ENCODE measurements at places on chromosomes 13 and 19. TPM values are rescaled to one million over a fixed set of nuclear protein-coding genes. Genes with fewer than 3 reads are reported as not detected.

The FFAR2 gene
- 0.55 TPM for total RNA-seq

DNA sequence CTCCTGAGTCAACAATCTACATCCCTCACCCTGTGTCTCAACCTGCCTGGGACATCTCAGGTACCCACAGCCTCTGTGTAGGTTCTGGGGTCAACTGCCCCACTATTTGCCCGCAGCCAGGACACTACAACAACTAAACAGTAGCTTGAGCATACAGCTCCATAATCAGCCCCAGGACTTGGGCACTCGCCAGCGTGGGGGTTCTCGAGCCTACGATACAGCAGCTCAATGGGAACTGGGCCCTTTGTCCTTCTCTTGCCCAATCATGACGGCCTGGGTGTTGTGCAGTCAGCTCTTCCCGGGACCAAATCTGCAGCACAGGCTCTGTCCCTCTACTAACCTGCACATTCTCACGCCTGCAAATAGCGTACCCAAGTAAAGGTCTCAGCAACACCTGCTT, 1.3 kb downstream of the ZNF180 start:
- no peak for DNase-seq

GRCh38 chr13:32849369-32849768, 166.9 kb upstream of the KL start:
- DNase-seq = no peak

DNA sequence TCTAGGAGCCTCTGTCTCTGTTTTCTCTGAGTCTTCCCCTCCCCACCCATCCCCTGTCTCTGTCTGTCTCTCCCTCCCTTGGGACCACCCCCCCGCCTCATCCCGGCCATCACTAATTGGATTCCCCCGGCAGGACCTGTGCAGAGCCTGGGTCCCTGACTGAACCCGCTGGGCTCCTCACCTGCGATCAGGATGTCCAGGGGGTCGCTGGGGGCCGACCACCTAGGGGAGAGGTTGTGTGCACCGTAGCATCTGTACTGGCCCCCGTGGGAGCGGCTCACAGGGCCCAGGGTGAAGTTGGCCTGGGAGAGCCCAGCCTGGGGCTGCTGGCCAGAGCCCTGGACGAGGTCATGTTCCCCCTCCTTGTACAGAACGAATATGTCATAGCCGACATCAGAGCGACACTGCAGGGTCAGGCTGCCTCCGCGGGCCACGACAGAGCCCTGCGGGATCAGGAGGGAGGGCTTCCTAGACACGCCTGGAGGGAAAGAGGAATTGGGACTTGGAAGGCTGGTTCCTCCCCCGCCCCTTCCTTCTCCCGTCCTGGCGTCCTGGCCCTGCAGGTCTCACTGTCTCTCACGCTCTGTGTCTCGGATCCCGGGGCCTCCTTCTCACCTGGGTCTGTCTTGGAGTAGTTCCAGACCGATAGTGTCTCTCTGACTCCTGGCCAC, 1.8 kb downstream of the LILRB5 start:
- DNase-seq = no peak

- no peak for DNase-seq
Observed at GRCh38 chr13:51419001-51419636, 33.7 kb downstream of the INTS6 start.

DNA sequence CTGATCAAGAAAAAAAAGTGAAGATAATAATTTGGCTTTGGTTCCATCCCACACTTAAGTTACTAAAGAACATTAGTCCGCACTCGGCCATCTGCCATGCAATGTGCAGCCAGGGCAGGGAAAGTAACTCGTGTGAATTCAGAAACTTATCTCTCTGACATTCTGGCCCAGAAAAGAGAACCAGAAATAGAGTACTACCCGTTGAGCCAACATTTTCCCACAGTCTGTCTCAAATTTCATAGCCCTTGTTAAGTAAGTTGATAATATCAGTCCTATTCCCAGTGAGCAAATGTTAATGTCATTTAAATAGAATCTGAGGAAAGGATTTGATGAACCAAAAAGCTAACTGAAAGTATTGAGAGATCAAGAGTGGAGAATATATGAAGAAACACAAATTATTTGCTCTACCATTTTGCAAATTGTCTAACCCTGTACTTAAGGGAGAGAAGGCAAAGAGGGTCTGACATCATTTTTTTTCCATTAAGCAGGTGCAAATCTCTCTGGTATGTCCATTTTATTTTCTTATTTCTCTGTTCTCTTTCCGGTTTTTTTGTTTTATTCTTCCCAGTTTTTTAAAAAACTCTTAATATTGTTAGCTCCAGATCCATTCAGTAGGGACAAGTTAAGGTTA, 156.3 kb downstream of the NDFIP2 start:
- DNase-seq = no peak

DNA sequence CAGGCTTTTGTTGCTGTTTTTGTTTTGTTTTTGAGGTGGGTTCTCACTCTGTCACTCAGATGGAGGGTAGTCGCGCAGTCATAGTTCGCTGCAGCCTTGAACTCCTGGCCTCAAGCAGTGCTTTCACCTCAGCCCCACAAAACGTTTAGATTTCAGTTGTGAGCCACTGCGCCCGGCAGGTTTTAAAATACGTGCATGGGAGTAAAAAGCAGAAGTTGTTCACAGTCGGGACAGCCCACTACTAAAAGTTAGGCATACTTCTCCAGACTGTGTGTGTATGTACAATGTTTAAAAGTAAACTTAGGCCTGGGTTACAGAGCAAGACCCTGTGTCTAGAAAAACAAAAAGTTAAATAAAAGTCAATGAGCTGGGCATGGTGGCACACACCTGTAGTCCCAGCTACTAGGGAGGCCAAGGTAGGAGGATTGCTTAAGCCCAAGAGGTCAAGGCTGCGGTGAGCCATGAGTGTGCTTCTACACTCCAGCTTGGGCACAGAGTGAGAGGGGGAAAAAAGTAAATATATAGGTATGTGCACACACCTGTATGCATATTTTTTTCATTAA, 6.1 kb downstream of the SAFB start:
- peak; percentile 72 for DNase-seq

The B3GNT3 gene
- total RNA-seq = 18.3 TPM

GRCh38 chr13:53807251-53807834, 778.7 kb downstream of the OLFM4 start:
- no peak for DNase-seq

DNA sequence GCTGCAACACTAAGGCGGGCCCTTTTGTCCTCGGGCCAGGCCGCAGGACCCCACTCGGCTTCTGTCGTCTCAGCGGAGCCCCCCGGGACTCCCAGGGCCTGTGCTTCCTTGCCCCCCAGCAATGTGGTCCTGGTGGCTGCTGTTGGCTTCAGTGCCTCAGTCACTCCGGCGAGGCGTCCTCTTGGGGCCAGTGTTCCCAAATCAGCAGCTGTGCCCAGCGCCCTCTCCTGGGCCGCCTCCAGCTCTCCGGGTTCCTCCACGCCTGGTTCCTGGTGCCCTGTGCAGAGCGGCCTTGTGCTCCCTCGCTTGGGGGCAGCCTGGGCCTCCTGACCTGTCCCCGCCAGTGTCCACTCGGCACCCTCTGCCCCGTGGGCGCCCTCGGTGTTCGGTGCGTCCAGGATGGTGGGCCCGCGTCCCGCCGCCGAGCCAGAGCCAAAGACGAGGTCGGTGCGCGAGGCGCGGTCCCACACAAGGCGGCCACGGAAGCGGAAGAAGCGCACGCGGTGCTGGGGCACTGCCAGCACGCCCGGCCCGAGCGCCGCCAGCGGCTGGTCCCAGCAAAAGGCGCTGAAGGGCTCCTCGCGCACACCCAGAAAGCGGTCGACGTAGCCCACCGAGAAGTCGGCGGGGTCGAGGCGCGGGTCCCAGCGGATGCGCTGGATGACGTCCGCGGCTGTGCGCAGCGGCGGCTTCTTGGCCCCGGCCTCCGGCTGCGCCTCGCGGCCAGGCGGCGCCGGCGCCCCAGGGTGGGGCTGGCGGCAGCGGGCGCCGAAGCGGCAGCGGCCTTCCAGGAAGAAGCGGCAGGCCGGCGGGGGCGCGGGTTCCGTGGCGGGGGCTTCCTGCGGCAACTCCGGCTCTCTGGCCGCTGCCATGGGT, 685 bp downstream of the LENG9 start:
- peak; percentile 96 for DNase-seq

The CIC gene
- total RNA-seq = 58.9 TPM

The POP4 gene
- total RNA-seq = 33.6 TPM

DNA sequence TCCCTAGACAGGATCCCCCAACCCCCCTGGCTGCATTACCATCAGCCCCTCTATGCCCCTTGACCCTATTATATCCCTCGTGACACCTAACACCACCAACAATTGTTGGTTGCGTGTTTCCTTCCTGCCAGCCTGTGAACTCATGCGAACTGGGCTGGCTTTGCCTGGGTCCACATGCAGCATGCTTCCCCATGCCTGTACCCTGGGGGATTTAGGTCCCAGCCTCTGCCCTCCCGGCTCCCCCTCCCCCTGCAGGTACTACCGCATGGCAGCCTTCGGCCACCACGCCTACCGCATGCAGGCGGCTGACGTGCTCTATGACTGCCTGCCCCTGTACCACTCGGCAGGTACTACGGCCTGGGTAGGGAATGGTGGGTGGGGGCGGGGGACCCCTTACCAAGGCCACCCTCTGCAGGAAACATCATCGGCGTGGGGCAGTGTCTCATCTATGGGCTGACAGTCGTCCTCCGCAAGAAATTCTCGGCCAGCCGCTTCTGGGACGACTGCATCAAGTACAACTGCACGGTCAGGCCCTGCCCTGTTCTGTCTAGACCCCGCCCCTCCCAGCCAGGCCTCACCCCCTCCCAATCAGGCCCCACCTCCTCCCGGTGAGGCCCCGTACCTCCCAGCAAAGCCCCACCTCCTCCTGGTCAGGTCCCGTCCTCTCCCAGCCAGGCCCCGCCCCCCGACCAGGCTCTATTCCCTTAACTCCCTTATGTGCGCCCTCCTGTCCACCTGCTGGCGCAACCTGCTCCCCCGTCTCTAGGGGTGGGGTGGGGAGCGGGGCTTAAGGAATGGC, 18.5 kb downstream of the SLC27A1 start:
- peak; percentile 67 for DNase-seq

GRCh38 chr19:48290771-48291488, 21.0 kb downstream of the ZNF114 start:
- DNase-seq = peak; percentile 96

- no peak for DNase-seq
Observed at GRCh38 chr13:51826606-51827005, 18.4 kb downstream of the TMEM272 start.

The ZNF845 gene
- total RNA-seq = 7.9 TPM

DNA sequence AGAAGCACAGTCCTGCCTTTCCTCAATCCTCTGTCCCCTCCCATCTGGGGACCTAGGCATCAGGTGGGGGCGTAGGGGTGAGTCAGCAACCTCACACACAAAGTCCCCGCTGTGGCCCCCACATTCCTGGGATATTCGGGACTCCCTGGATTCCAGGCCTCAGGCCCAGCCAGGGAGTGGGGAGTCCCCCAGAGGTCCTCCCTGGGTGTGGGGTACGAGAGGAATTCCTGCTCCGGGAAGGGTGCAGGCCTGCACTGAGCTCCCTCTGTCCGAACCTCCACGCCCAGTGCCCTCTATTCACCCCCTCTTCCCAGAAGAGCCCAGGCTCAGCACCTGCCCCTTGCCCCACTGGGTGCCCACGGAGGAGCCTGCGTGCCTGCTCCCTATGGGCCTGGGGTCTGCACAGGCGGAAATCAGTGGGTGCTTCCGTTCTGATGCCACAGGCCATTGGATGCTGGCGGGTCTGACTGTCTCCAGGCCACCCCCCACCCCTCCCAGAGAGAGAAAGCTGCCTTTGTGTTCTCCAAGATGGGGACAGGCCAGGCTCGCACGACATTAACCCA, 3.4 kb downstream of the CADM4 start:
- no peak for DNase-seq

- no peak for DNase-seq
Observed at GRCh38 chr19:39941151-39941550, 6.7 kb upstream of the FCGBP start.

The NLRP4 gene
- total RNA-seq = not detected

- DNase-seq = no peak
Observed at GRCh38 chr13:27375686-27376326, 48.6 kb upstream of the GTF3A start.

The ZSWIM4 gene
- total RNA-seq = 23.0 TPM

The RNASEH2B gene
- 47.9 TPM for total RNA-seq

DNA sequence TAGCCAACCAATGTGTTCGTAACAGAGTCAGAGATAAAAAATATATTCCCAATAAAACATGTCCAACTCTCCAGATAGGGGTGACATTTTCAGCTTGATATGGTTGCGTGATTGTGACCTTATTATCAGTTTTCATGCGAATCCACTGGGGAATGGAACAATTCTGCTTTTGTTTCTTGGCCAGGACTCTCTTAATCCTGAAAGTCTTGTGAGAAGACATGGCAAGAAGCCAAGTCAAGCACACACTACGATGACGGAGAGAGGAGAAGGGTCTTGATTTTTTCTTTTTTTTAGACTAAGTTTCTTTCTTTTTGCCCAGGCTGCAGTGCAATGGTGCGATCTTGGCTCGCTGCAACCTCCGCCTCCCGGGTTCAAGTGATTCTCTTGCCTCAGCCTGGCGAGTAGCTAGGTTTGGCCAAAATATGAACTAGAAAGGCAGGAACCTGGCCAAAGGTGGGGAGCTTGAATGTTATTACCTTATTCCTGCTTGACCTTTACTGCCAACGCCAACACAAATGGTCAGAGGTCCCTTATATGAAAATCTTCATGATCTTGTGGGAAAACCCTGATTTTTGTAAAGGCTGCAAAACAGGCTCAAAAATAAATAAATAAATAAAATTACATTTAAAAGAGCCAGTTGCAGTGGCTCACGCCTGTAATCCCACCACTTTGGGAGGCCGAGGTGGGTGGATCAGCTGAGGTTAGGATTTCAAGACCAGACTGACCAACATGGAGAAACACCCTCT, 14.5 kb downstream of the ZNF816 start:
- DNase-seq = no peak

DNA sequence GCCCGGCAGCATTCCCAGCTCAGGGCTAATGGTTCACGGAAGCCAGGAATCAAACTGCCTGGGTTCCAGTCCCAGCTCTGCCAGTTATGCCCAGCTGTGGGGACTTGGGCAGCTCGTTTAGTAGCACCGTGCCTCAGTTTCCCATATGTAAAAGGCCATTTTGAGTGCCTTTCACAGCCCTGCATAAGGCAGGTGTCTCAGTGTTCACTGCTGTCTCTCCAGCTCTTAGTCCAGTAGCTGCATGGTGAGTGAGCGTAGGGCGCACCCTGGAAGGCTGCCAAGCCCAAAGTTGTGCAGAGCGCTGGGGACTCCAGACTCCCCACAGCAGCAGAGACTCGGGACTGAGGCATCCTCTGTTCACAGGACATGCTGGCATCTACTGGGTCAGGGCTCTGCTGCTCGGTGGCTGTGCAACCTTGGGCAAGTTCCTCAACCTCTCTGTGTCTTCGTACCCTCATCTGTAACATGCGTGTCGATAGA, 5.5 kb downstream of the RPL28 start:
- DNase-seq = no peak

The CERS1 gene
- total RNA-seq = 0.39 TPM

DNA sequence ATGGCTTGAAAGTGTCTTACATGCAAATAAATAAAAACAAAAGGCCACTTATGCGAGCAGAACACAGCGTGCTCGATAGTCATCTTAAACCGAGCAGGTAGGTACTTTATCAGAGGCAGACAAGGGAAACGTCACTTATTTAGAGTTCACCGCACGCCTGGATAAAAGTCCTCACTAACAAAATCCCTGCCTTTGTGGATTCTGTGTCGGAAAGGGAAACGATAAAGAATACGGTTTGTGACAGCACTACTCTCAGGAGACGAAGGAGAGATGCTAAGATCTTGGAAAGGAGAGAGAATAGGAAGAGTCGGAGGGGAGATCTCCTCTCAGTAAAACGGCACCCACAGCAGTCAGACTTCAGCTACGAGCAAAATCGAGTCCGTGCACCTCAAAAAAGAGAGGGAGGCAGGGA, 581 bp downstream of the RCBTB1 start:
- no peak for DNase-seq

The DYRK1B gene
- total RNA-seq = 16.6 TPM

GRCh38 chr19:12784394-12784870, 6.9 kb upstream of the JUNB start:
- no peak for DNase-seq

The ZNF440 gene
- 37.1 TPM for total RNA-seq

The CBLC gene
- 64.3 TPM for total RNA-seq
